ENCODE measurements at places on chromosomes 7 and 10.
A peak's percentile ranks its signal among the peaks of the same experiment; 100 is the strongest.

GRCh38 chr10:43138757-43139241 lies 554 bp downstream of the CSGALNACT2 start:
- DNase-seq = peak; percentile 67

- no peak for DNase-seq
These were observed 72.0 kb upstream of the PARD3 start for GRCh38 chr10:34886906-34887642.

- no peak for DNase-seq
These were observed 117.8 kb downstream of the COL28A1 start for GRCh38 chr7:7417851-7418250.

DNA sequence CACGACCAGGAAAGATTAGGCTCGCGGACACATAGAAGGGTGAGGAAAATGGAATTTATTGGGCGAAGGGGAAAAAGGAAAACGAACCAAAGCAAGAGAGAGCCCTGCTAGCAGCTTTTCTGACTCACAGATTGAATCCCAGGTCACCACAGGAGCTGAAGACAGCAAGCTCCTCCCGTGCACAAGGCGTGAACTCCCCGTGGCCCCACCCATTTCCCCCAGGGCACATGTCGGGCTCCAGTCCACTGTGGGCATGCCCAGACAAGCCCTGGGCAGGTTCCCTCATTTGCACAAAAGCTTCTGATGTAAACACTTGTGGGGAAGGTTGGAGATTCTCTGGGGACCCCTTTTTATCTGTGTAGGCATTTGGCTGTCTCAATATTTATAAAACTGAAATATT lies 582.4 kb downstream of the SUGCT start:
- DNase-seq = no peak

DNA sequence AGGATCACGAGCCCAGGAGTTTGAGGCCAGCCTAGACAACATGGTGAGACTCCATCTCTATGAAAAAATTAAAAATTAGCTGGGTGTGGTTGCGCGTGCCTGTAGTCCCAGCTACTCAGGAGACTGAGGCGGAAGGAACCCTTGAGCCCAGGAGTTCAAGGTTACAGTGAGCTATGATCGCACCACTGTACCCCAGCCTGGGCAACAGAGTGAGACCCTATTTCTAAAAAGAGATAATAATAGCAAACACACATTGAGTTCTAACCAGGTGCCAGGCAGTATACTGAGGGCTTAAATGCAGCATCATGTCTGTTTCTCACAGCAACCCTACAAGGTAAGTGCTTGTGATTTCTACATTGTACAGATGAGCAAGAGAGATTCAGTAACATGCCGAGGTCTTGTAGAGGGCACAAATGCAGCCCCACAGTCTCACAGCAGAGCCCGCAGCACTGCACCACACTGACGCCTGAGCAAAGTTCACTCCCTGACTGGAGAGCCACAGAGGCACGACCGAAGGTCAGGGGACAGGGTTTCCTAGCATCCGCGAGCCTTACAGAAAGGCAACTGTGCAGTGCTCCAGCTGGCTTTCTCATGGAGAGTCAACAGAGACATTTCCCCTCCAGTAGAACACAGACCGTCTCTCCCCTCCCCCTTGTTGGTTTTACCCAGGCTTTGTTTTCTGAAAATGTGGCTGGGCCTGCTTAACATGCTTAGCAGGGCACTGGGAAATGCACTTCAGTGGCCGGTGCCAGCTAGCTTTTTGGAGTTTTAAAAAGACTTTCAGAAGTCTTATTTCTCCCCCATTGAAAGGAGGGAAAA lies 36.5 kb downstream of the PDSS1 start:
- no peak for DNase-seq
